ENCODE measurements at places on chromosomes 7 and 10.

DNA sequence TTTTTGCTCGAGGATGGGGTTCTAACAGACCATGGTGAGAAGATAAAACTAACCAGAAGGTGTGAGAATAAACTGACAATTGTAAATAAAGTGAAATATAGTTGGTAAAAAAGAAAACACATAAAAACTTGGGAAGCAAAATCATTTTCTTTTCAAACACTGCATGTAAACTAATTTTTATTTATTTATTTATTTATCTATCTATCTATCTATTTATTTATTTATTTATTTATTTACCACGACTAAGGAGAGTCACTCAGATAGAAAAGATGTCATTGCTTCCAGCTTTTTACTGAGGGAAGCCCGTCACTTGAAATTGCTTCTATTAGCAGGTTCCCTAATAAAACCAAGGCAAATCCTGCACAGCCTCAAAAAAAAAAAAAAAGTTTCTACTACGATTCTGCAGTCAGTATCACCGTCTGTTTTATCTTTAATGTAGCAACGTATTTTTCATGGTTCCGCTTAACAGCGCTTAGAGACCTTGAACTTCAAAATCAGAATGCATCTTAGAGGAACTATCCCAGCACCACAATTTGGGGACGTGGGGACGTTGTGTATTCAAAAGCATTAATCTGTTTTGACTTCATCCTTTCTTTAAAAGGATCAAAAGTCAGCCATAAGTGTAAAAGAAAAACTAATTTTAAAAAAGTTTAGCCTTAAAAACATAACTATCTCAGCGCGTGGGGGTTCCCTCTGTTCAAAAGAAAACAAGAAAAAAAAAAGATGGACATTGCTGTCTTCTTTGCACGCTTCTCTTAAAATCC lies 33.3 kb upstream of the EBLN1 start:
- no peak for DNase-seq

DNA sequence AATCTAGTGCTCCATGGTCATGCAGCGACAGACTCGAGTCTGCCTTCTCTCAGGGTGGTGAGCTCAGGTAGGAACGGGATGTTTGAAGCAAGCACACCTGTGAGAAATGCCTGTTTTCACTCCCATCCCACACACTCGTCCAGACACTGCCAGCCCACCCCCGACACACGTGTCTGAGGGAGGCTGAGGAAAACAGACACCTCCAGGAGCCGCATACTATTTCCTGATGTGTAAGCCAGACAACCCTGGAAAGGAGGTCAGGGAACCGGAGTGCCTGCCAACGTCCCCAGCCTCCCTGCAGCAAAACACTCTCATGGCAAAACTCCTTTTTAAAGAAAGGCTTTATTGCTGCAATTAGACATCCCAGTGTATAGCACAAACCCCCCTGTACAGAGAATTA lies 80.2 kb downstream of the ALOX5 start:
- no peak for DNase-seq

- DNase-seq: no peak
These were observed 14.8 kb upstream of the KLF14 start for GRCh38 chr7:130748531-130749389.

DNA sequence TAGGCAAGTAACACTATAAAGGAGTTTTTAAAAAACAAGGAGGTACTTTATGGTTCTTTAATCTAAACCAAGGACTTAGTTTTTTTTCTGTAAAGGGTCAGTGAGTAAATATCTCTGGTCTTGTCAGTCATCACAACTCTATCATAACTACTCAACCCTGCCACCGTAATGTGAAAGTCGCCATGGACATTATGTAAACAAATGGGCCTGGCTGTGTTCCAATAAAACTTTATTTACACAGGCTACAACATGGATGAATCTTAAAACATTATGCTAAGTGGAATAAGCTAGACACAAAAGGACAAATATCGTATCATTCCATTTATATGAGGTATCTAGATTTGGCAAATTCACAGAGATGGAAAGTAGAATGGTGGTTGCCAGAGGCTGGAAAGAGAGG lies 60.8 kb upstream of the SP4 start:
- DNase-seq: no peak

DNA sequence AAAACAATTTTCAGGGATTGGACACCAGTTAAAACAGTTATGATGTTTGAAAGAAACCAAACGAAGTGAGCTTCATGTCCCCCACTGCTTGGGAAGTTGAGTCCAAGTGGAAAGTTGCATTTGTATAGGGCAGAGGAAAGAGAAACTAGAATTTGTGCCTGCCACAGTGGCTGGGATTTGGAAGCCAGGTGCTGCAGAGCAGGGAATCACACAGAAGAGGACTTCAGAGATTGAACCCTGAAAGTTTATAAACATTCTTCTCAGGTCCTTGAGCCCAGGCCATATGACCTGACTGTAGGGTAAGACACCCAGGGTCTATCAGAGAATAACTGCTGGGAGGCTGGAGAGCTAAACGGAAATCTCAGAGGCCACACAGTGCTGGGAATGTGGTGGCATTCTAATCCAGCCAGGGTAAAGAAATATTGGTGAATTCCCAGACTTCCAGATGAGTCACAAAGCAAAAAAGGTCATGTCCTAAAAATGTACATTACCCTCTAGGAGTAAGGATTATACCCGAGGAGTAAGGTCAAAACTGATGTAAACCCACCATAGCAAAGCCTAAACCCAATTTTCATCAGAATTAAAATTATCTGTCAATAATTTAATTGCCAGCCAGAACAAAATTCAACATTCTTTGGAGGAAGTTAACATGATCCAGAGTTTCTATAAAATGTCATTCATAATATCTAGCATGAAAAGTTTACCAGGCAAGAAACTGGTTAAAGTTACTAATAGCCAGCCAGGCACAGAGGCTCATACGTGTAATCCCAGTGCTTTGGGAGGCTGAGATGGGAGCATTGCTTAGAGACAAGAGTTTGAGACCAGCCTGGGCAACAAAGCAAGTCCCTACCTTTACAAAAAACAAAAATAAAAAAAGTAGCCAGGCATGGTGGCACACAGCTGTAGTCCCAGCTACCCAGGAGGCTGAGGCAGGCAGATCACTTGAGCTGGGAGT lies 31.2 kb downstream of the TOMM7 start:
- no peak for DNase-seq

DNA sequence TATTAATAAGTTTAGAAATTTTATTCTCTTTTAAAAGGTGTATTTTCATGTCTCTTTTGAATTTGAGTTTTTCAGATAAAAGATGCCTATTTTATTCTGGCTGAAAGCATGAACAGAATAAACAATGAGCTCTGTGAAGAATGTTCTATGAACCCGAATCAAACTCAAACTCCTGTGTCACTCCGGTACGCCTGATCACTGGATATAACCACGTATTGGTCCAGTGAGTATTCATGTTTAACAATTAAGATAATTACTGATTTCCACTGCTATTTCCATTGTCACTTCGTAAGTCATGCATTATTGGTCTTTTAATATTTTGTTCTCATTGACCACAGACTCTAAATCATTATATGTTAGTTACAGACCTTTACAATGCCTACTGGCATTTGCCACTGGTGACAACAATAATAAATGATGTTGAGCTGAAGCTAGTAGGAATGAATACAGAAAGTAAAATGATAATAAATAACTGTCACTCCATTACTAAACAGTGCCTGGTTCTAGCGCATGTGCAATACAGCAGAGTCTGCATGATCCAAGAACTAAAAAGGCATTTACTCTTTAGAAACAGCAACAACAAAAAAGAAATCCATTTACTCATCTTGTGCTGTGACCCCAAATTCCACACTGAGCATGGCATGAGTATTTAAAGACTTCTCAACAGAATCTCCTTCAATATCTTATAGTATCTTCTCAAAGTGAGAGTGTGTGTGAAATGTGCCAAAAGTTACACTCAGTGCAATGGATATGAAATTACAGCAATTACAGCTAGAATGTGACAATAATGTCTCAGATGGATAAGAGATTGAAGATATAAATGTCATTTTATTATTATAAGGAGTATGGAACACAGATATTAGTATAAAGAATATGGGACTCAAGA lies 827.0 kb upstream of the LRRTM3 start:
- no peak for DNase-seq

- no peak for DNase-seq
These were observed at the start of gene AGR3 for GRCh38 chr7:16881844-16882243. AGR3 (minus strand) TSS chr7:16881983; CDS start chr7:16878618, 3,365 bp downstream.

- DNase-seq: no peak
These were observed 110.4 kb downstream of the CAMK1D start for GRCh38 chr10:12459762-12460161.

- no peak for DNase-seq
These were observed 8.3 kb upstream of the SMKR1 start for GRCh38 chr7:129494041-129494440.

- no peak for DNase-seq
These were observed 11.2 kb downstream of the AIFM2 start for GRCh38 chr10:70121281-70121949.

- no peak for DNase-seq
These were observed 548.3 kb upstream of the ANKRD30A start for GRCh38 chr10:36577126-36577525.

GRCh38 chr10:119541046-119541445 lies 1.5 kb downstream of the RGS10 start:
- no peak for DNase-seq

- DNase-seq: no peak
These were observed 148.8 kb downstream of the SNX10 start for GRCh38 chr7:26440233-26441001.

DNA sequence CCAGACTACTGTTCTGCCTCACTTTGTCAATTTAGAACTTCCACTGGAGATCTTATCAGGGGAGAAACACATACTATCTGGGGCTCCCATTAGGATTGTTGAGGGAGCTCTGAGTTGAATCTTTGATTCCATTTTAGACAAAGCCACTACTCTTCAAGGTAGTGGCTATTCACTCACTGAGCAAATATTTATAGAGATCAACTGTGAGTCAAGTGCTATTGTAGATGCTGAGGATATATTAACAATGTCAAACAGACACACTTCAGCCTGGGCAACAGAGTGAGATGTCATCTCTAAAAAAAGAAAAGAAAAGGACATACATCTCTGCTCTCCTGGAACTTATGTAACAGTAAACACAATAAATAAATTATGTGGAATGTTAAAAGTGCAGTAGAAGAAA lies 315.3 kb downstream of the PTEN start:
- no peak for DNase-seq

GRCh38 chr7:83987764-83988163 lies 206.8 kb downstream of the SEMA3A start:
- no peak for DNase-seq

- DNase-seq: no peak
These were observed 3.0 kb downstream of the ZNF518A start for GRCh38 chr10:96133135-96133534.

GRCh38 chr10:126334272-126334671 lies 54.0 kb downstream of the ADAM12 start:
- no peak for DNase-seq

GRCh38 chr10:1036341-1036791 lies 10.7 kb upstream of the IDI2 start:
- no peak for DNase-seq

- no peak for DNase-seq
These were observed 20.5 kb upstream of the ZNF273 start for GRCh38 chr7:64882341-64883112.

DNA sequence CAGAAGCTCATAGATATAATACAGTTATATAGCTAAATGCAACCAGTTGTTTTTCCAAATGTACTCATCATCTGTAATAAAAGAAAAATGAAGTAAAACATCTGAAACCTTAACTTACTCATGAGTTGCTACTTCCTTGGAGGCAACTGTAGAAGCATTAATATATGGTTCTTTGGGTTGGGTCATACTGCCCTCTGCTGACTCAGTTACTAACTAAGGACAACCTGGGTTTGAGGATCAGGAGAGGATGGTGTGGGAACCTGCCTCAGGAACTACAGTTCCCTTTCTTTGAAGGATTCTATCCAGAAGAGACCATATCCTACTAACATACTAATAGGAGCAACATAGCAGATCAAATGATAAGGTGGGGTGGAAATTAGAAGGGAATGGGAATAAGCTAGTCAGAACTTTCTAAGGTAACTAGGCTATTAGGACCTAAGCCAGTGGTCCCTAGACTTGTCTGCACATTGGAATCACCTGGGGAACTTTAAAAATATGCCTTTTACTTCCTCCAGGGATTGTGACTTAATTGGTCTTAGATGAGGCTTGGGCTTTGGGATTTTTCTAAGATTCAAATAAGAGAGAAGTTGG lies 20.7 kb downstream of the COX15 start:
- no peak for DNase-seq

DNA sequence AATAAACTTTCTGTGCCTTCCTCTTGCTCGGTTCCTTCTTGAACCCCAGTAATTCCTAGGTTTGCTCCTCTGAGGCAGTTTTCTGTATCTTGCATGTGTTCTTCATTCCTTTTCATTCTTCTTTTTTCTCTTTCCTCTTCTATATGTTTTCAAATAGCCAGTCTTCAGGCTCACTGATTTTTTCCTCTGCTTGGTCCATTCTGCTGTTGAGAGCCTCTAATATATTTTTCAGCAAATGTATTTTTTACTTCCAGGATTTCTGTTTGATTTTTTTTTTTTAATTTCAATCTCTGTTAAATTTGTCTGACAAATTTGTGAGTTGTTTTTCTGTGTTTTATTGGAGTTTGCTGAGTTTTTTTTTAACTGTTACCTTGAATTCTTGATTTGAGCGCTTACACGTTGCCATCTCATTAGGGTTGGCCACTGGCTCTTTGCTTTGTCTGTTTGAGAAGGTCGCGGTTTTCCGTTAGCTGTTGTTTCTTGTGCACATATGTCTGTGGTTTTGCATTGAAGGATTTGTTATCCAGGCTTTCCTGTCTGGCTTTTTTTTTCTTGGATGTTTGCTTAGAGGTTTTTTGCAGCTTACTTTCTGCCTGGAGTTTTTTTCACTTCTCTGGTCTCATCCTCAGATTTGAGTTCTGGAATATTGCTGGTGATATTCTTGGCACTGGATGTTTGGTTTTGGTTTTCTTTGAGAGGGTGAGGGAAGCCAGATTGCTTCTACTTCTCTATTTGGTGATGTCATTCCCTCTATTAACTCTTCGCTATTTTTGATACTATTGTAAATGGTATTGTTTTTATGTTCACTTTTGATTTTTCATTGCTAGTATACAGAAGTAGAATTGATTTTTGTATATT lies 12.7 kb downstream of the SPRN start:
- DNase-seq: no peak

DNA sequence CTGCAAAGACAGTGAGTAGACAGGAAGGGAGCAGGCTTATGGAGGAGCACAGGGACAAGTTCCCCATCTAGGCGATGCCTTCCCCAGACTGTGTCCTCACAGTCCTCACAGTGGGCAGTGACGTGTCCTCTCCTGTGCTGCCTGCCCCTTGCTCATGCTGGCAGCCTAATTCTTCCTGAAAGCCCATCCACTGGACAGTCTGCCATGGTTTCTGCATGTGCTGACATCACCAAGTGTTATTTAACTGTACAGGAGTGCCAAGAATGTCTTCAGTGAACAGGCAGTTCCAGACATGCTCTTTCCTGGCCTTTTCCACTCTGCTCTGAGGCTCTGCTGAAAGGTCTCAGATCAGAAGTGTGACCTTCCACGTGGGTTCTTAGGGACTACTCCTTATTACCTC lies 54.1 kb downstream of the ZNF248 start:
- DNase-seq: no peak

DNA sequence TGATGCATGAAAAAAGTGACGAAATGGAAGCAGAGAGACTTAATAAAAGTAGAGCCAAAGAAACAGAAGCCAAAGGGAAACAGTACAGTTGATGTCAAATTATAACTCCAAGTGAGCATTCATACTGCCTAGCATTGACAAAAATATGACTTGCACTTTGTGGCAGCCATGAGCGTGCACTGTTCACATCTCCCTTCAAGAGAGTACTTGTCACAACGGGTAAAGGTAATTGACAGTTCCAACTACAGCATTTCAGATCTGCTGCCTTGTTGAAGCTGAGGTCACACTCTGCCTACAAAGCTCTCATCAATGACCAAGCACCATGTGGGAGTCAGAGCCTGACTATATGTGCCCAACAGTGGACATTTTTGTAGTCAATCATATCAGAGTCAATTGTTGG lies 54.3 kb downstream of the IQUB start:
- DNase-seq: no peak

Measured in stimulated activated CD4-positive, alpha-beta T cell treated with anti-CD3 and anti-CD28 coated beads, Interleukin-1b, Interleukin-23, amount 100 ng/mL, for 1 hour (primary cell).